Lung (tissue), 17 donors: ENCODE measurements at places on chromosomes 2 and 18. TPM values are rescaled to one million over a fixed set of nuclear protein-coding genes. Genes with fewer than 3 reads are reported as not detected.

The ABCG8 gene
- 0.80 TPM for total RNA-seq

GRCh38 chr2:191043438-191043837 is 29.5 kb upstream of the STAT1 start:
- no peak for DNase-seq
- no peak overlapping the region for H3K27ac ChIP-seq
- no peaks in the 10 kb centered on the region for H3K4me1 ChIP-seq
- no peaks in the 10 kb centered on the region for H3K27me3 ChIP-seq

- H3K27me3 ChIP-seq, result no peaks in the 10 kb centered on the region
- peaks cover 21% of the 10 kb centered on the region for H3K36me3 ChIP-seq
- H3K4me3 ChIP-seq, result no peak overlapping the region
Measured at GRCh38 chr2:105299290-105299689, 30.2 kb downstream of the TGFBRAP1 start.

DNA sequence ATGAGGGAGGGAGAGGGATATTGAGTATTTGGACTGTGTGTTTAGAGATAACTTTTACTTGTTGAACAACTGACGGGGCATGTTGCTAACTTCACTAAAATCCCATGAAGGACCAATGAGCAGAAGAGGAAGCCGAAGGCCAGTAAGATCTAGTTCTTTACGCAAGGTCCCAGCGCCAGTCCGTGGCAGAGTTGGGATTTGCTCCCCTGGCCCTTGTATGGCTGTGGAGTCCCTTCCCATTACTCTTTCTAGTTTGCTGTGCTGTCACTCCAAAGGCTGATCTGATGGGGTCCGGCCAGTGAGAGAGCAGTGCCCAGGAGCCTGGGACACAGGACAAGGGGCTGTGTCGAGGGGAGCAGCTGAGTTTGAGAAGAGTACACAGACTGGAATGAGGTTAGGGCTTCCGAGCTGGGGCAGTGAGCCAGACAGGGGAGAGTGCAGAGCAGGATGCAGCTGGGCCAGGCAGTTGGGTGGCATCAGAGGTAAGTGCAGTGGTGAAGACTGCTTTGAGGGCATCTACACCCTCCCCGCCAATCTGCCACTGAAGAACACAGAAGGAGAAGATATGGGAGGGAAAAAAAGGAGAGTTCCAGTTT is 692.9 kb upstream of the HS6ST1 start:
- peak; percentile 2 for DNase-seq

GRCh38 chr2:38261569-38262068 is 115.5 kb downstream of the ATL2 start:
- no peaks in the 10 kb centered on the region for H3K27me3 ChIP-seq
- DNase-seq, result no peak
- H3K27ac ChIP-seq, result no peak overlapping the region

GRCh38 chr2:236862526-236862925 is 223.2 kb upstream of the COPS8 start:
- no peak for DNase-seq
- H3K4me1 ChIP-seq, result no peaks in the 10 kb centered on the region
- H3K27ac ChIP-seq, result no peak overlapping the region
- no peak overlapping the region for H3K4me3 ChIP-seq

DNA sequence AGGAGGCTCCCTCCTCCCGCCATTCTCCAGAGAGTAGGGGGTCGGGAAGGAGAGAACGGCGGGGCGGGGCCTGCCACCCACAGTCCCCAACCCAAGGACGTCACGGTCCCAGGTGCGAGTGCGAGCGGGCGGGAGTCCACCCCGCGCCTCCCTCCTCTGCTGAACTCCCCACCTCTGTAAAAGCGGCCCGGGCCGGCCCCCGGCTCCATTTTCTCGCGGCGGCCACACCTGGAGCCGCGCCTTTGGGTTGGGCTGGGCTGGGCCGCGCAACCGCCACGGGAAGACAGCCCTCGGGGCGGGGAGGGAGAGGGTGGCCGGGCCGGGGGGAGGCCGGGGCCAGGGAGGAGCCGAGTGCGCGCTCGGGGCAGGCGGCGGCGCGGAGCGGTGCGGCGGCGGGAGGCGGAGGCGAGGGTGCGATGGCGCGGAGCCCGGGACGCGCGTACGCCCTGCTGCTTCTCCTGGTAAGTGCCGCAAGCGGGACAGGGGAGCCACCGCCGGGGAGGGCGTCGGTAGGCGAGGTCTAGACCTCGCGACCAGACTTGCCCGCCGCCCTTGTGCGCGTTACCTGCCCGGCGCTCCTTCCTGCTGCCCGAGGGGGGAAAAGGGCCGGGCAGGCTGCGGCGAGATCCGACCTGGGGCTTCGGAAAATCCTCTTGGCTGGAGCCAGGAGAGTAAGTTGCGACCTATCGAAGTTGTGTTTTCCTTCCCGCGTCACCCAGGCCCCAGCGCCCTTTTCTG is at the start of gene DSG2:
DSG2 (plus strand) TSS at position 342 of the 738 bp plus-strand sequence; CDS start at position 417, 75 bp downstream.
- H3K36me3 ChIP-seq, result no peaks in the 10 kb centered on the region
- no peaks in the 10 kb centered on the region for H3K27me3 ChIP-seq
- DNase-seq, result peak; percentile 78
- H3K27ac ChIP-seq, result peak within 1 kb of the TSS; percentile 86
- no peaks in the 10 kb centered on the region for H3K4me1 ChIP-seq

DNA sequence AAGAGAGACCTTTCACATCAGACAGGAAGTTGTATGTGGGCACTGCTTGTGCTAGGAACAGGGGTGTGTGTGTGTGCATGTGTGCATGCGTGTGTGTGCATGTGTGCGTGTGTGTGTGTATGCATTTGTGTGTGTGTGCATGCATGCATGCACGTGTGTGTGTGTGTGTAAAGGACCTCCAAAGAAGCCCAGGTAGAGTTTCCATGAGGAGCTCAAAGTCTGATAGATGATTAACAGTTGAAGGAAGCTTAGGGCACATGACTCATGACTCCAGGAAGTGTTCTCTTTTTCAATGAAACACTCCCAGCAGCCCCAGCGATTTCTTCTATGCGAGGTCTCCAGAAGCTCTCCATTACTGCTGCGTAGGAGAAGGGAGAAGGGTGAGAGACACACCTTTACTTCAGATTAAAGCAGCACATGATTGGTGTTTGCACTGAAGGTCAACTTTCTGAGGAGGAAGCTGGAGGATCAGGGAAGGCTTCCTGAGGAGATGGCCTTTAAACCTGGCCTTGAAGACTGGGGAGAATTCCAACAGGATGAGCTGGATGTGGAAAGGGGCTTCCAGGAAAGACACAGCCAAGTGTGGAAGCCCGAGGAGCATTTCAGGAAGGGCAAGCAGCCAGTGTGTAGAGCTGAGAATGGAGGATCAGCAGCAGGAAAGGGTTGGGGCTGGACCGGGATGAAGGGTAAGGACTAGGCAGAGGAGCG is 77.7 kb downstream of the SMAD4 start:
- no peaks in the 10 kb centered on the region for H3K27me3 ChIP-seq
- no peak overlapping the region for H3K27ac ChIP-seq
- no peaks in the 10 kb centered on the region for H3K4me1 ChIP-seq
- no peaks in the 10 kb centered on the region for H3K36me3 ChIP-seq

DNA sequence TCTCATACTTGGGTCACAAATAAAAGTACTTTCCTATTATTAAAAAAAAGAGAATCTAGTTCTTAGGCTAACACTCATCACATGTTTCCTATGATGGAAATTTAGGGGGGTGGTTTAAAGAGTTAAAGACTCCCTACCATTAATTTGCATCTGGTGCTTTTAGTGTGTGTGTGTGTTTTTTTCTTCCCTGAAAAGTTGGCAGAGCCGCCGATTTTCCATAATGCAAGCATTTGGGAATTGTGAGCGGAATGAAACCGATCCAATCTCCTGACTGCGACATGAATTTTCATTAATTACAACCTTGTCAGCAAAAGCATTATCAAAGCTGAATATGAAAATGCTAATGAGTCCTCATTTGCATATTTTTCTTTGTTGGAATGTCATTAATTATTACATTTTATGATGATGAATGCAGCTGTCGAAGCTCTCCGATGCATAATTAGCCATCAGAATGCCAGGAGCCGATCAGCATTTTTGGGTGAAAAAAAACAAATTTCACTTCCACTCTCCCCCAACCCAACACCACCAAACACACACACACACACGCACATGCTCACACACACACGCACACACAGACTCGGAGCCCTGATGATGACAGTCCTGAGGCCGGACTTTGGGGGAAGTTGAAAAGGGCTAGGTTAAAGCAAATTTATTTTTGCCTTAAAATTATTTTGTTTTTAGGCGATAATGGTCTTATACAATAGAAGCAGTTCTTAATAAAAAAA is 165.4 kb downstream of the TCF4 start:
- peaks cover 16% of the 10 kb centered on the region for H3K4me1 ChIP-seq
- no peaks in the 10 kb centered on the region for H3K36me3 ChIP-seq
- peak; percentile 93 for DNase-seq
- H3K4me3 ChIP-seq, result no peak overlapping the region
- no peaks in the 10 kb centered on the region for H3K27me3 ChIP-seq
- H3K27ac ChIP-seq, result peak overlapping the region; percentile 79

DNA sequence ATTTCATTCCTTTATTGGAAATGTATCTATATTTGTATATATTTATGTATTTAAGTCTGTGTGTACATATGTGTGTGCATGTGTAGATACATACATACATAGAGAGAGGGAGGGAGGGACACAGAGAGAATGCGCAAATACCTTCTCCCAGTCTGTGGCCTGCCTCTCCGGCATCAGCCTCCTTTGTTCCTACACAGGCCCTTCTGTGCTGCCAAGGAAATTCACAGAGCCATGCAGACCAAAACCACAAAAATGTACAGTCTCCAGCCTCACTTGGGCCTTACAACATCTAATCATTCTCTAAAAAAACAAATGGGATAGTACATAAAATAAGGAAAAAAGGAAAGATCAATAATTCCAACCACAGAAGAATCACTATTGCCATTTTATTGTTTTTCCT is 8.8 kb upstream of the CRACDL start:
- no peaks in the 10 kb centered on the region for H3K36me3 ChIP-seq
- H3K4me3 ChIP-seq, result no peak overlapping the region
- peaks cover 7% of the 10 kb centered on the region for H3K4me1 ChIP-seq
- no peak for DNase-seq
- no peak overlapping the region for H3K27ac ChIP-seq

DNA sequence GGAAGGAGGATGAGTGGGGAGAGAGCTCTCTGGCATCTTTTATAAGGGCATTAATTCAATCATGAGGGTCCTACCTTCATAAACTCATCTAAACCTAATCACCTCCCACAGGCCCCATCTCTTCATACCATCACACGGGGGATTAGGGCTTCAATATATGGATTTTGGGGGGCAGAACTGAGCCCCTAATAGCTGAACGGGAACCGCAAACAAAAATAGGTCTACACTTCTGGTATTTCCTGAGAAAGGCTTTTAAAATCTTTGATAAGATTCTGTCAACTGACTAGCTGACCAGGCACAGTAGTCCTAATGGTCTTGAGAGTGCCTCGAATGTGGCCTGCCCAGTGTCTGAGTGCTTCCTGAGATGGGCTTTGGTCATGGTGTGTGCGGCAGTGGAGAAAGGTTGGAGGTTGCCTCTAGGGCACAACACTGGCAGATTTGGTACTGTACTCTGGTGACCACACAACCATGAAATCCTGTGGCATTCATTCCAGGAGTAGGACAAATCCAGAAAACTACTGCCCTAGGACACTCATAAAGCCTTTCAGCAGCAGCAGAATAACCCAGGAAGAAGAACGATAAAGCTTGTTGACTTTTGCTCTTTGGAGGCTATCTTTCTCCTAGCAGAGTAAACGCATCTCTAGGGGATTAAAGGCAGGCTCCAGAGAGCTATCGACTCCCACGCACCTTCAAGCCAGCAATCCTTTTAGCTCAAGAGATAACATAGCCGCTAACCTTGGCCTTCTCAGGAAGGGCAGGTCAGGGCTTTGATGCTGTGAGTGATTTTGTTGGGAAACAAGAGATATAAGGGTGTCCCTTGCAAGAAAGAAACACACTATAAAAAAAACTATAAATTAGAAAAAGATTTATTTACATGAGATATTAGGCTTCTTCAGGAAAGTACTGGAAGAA is 12.3 kb upstream of the APOB start:
- no peak overlapping the region for H3K27ac ChIP-seq
- no peaks in the 10 kb centered on the region for H3K4me1 ChIP-seq
- peaks cover 2% of the 10 kb centered on the region for H3K27me3 ChIP-seq
- no peak for DNase-seq

DNA sequence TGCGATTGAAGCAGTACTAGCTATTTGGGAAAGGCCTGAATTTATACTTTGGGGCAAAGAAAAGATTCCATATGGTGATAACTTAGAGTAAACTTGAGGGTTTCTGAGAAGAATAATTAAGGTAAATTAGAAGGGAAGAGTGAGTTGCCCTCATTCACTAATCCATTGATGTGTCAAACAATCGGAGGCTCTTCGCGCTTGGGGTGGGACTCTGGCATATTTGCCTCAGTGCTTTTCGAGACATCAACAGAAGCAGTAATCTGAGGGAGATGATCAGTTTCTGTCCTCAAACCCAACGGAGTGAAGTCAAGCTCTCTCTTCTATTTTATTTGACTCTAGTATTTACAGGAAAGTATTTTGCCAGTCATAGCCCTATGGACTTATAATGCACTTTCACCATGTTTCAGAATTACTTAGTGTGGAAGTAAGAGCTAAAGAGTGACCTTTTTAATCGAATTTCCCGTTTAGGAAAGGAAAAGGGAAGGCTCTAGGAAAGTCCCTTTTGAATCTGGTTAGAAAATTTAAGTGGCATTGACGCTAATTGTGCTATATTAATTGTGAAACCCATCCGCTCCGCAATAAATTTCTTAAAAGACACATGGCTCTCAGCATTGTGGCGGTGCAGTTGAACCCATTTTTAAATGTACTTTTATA is 1.3 kb downstream of the RAB10 start:
- H3K27me3 ChIP-seq, result no peaks in the 10 kb centered on the region
- DNase-seq, result peak; percentile 16
- H3K36me3 ChIP-seq, result peaks cover 4% of the 10 kb centered on the region
- H3K4me1 ChIP-seq, result no peaks in the 10 kb centered on the region
- peak overlapping the region; percentile 34 for H3K27ac ChIP-seq
- H3K4me3 ChIP-seq, result peak overlapping the region; percentile 64

DNA sequence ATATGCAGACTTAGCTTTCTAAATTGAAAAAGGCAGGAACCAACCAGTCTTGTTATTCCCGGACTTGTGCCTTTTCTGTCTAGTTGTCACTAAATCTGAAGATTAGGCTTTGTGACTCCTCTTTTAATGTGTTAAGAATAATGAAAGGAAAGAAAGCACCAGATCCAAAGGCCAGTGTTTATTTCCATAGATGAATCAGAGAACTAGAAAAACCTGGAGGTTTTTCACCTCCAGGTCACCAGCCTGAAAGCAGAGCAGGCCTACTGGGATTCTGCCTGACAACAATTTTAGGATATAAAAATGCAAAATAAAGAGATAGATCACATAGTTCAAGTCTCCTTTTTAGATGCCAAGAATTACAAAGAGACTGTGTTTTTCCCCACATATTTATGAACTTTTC is 160.4 kb downstream of the GULP1 start:
- no peak for DNase-seq
- no peaks in the 10 kb centered on the region for H3K4me1 ChIP-seq
- no peak overlapping the region for H3K4me3 ChIP-seq
- peaks cover 9% of the 10 kb centered on the region for H3K36me3 ChIP-seq

DNA sequence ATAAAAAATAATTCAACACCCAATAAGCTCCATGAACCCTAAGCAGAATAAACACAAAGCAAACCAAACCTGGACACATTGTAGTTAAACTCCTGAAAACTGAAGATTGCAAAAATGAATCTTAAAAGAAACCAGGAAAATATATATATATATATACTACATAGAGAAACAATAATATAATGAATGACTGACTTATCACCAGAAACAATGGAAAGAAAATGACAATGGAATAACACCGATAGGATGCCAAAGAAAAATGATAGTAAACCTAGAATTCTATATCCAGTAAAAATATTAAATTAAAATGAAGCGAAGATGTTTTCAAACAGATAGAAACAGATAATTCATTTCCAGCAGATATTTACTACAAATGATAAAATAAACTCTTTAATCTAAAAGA is 346.9 kb downstream of the IRS1 start:
- H3K27me3 ChIP-seq, result no peaks in the 10 kb centered on the region
- no peaks in the 10 kb centered on the region for H3K4me1 ChIP-seq
- no peaks in the 10 kb centered on the region for H3K36me3 ChIP-seq
- no peak for DNase-seq
